ENCODE measurements at places on chromosomes 2 and 18. TPM values are rescaled to one million over a fixed set of nuclear protein-coding genes. Genes with fewer than 3 reads are reported as not detected.

STK36 gene
- 8.1 TPM for total RNA-seq

VAMP5 gene
- total RNA-seq = 22.7 TPM

CIAO1 gene
- total RNA-seq = 51.9 TPM

HTR2B gene
- total RNA-seq = not detected

KCNS3 gene
- total RNA-seq = not detected

LAMA3 gene
- total RNA-seq = not detected

LIMS4 gene
- total RNA-seq = not detected

CLEC4F gene
- not detected for total RNA-seq

FZD7 gene
- 0.73 TPM for total RNA-seq

DNA sequence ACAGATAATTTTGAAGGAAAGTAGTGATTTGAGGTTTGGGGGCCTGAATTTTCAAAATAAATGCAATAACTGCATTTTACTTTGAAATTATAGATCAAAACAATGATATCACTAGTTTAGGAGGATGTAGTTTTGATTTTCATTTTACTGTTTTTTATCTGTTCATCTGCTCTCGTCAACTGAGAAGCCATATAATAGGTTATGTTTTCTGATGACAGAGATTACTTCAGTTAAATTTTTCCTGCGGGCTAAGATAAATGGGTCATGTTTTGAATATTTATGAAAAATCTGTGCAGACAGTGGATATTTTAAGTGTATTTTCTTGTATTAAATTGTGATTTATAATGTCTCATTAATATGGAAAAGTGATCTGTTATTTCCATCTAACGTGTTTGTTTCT is 573.4 kb downstream of the CPS1 start:
- DNase-seq = no peak

DNA sequence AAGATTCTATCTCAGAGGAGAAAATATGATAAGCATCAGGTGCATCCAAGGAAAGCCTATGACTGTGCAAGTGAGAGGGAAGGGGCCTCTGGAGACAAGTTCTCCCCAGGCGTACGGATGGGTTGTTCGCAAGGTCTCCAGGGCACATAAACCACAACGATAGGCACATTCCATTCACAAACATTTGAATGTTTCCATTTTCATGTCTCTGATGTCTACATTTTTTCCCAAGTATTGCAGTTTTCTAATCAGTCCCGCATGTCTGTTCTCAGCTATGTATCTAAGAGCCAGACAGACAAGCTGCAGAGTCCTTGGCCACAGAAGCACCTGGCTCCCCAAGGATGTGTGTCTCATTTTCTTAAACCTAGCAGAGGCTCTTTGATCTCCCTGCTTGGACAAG is 28.0 kb downstream of the OSR1 start:
- no peak for DNase-seq

GRCh38 chr18:57776767-57777166 is 26.3 kb downstream of the ATP8B1 start:
- DNase-seq = no peak

GRCh38 chr2:214836568-214836967 is 27.1 kb upstream of the BARD1 start:
- no peak for DNase-seq

DNA sequence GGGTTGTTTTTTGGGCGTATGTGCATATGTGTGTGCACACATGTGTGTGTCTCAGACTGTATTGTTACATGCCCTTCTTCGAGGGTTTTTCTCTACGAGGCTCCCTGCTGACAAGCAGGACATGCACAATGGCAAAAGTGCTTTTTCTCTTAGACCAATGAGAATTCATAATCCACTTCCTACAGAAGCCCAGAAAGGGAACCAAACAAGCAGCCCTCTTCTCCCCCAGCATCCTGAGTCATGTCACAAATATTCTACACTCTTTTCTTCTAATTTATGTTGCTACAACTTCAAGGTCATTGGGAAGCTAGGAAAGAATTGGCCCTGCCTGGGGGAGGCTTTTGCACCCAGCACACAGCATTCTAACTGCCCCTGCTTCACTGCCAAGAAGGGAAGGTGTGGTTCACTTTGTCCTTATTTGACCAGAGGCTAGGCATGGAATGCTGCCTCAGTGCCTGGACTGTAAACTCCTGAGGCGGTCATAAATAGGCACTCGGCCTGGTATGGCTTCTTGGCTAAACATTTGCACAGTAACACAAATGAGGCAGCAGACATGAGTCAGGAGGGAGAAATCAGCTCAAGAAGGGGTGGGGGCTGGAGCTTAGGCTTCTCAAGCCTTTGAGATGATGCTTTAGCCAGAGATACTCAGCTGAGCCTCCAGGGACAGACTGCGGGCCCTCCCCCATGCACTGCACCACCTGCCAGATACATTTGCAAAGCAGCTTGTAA is 92.7 kb upstream of the KLF7 start:
- DNase-seq = no peak

DNA sequence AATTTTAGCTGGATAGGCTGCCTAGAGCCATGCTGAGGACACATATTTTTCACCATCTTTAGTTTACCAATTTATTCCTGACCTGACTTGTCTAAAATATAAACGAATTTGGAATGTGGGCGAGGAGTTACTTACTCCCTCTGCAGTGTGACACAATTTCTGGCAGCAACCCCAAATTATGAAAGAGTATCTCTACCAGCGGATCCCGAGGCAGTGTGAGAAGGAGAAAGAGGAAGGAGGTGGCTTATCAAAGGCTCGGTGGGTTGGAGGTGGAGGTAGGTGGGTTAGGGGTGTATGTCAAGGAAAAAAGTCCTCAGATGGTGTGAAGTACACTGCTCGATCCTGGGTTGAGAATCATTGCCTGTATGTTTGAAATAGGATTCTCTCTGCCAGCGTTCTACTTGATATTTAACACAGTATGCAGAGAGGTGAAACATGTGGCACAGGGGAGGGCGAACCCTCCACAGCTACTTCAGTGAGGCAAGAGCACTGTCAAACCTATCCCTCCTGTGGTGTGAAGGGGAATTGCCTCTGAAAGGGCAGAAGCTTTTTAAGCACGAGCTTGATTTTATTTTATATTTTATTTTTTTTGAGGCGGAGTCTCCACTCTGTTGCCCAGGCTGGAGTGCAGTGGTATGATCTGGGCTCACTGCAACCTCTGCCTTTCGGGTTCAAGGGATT is 76.0 kb downstream of the RFTN2 start:
- DNase-seq = peak; percentile 6

DNA sequence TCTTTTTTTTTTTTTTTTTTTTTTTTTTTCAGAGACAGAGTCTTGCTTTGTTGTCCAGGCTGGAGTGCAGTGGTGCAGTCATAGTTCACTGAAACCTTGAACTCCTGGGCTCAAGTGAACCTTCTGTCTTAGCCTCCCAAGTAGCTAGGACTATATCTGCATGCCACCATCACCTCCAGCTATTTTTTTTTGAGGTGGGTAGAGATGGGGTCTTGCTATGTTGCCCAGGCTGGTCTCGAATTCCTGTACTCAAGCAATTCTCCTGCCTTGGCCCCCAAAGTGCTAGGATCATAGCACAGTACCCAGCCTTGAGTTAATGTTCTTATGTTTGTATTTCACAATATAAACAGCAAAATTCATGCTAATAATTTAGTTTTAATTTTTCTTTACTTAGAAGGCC is 62.9 kb upstream of the IGFBP2 start:
- DNase-seq = no peak

GRCh38 chr2:84654414-84654813 is 138.1 kb downstream of the DNAH6 start:
- no peak for DNase-seq

DNA sequence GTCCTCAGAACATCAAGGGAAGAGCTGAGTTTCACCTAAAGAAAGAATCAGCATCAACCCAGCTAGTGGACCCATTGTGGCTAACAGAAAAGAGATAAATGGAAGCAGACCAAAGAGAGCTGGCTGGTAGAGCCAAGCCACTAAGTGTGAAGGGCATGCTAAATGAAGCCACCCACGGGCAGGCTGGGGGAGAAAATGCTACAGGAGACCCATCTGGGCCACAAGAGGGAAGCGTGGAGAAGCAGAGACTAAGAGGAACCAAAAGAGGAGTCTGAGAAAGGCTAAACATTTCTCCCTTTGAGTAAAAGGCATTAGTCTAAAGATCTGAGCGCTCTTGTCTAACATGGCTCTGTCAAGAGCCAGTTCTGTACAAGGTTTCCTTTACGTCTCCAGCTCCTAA is 15.8 kb downstream of the CWC22 start:
- no peak for DNase-seq

DNA sequence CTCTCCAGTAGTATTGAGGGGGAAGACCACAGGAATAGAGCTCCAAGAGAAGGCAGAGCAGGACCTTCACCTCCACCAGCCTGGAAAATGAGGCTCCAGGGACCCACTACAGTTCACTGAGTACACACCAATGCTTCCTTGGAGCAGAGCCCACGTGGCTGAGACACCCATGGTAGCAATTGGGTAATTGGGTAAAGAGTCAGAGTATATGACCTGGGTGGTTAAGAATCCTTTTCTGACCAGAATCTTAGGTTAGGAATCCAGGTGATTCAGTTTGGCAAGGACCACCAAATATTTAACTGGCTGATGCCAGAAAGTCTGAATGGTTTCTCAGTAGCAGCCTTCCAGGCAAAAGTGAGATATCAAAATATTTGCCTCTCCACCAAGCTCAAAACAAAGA is 107.7 kb downstream of the MDH1 start:
- no peak for DNase-seq

DNA sequence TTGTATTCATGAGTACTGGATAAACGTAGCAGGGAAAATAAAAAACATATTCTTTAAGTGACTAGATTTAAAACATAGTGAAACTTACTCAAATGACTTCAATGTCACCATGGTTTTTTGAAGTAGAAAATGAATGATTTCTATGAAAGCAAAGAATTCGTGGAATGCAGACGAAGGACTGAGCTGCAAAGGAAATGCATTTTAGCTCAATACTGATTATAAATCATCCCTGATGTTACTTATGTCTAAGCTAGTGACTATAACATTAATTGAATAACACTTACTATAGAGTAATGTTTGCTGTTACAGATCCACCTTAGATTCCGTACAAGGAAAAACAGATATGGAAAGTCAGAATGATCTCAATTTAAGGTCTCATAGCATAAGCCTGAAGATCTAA is 1257.7 kb upstream of the CDH2 start:
- no peak for DNase-seq

DNA sequence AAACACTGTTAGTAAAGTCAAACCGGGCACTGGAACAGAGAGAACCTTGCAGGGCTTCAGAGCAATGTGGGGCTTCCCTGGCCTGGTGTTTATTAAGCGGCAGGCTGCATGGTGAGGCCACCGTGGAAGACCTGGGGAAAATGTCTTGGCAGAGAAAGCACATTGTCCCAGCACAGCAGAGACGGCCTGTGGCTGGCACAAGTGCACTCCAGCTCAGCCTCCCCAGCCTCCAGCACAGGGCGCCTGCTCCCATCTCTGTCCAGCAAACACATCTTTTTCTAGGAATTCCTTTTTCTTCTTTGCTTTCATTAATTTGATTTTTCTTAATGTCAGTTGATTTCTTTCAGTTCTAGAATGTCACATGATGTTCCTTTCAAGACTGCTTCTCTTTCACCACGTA is 138.2 kb upstream of the NFATC1 start:
- no peak for DNase-seq

DNA sequence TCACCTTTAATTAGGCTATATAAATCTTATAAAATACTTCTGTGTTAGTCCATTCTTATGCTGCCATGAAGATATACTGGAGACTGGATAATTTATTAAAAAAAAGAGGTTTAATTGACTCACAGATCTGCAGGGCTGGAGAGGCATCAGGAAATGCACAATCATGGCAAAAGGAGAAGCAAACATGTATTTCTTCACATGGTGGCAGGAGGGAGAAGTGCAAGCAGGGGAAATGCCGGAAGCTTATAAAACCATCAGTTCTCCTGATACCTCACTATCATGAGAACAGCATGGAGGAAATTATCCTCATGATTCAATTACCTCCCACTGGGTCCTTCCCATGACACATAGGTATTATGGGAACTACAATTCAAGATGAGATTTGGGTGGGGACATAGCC is 504.4 kb downstream of the RIT2 start:
- DNase-seq = no peak

Measured in CD8-positive, alpha-beta T cell (primary cell).